ENCODE measurements at places on chromosomes 16 and 17. TPM values are rescaled to one million over a fixed set of nuclear protein-coding genes. Genes with fewer than 3 reads are reported as not detected.

DNA sequence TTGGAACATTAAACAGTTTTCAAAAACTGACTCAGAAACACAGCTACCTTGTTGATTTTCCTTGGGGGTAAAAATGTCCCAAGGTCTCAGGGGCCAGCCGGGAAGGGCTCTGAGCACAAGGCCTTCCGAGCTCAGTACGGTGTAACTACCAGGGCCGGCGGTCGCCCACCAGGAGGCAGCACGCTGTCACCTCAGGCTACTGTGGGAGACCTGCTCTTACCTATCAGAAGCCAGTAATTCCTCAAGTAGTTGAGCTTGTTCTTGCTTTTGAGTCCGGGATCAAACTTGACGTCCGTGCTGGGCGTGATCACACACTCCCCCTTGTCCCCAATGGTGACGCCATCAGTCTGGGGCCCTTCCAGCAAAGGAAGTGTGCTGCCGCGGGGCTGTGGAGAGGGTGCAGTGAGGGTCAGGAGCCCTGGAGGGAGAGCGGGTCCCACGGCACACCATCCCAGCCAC lies 43.4 kb upstream of the ICAM2 start:
- no peak for DNase-seq

DNA sequence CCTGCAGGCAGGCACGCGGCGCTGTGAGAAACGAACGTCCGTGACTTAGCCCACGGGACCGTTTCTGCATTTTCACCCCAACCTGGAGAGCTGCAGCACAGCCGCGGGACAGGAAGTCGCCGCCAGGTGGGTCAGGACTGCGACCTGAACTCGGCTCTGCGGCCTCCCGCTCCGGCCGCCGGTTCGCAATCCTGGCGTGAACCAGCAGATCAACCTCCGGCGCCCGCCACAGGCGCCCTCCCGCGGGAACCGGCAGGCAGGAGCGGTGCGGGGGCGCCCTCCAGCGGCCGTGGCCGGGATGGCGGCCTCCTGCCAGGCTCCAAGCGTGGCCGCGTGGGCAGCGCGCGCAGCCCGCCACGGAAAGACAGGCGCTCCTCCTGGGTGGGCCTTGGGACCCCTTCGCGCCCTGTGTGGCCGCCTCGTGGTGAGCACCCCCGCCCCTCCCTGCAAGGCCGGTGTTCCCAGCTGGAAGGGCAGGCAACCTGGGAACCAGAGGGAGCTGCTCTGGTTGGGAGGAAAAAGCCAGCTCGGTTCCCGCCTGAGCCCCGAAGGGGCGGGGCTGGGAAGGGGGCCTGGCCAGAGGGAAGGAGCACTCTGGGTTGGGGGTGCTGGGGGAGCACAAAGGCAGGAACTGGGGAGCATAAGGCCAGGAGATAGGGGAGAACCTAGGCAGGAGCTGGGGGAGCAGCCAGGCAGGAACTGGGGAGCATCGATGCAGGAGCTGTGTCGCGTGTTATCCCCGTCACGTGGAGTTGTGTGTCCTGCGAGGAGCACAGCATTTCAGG lies 28.2 kb downstream of the ACTG1 start:
- peak; percentile 87 for DNase-seq

DNA sequence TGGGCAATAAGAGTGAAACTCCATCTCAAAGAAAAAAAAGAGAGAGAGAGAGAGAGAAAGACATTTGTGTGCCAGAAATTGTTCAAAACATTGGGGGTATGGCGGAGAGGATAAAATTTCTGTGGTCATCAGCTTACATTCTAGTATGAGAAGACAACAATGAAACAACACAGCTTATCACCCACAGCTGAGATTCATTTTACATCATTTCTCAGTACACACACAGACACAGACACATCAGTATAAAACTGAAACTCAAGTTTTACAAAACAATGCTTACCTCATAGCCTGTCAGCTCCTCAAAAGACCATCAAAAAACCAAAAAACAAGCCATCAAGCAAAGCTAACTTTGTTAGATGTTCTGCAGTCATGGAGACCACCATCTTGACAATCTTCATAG lies 31.4 kb upstream of the CNEP1R1 start:
- DNase-seq = no peak

- no peak for DNase-seq
Measured at GRCh38 chr16:87823181-87823929, 46.0 kb downstream of the SLC7A5 start.

GRCh38 chr16:1865902-1866690 lies 5.9 kb downstream of the MEIOB start:
- DNase-seq = no peak

DNA sequence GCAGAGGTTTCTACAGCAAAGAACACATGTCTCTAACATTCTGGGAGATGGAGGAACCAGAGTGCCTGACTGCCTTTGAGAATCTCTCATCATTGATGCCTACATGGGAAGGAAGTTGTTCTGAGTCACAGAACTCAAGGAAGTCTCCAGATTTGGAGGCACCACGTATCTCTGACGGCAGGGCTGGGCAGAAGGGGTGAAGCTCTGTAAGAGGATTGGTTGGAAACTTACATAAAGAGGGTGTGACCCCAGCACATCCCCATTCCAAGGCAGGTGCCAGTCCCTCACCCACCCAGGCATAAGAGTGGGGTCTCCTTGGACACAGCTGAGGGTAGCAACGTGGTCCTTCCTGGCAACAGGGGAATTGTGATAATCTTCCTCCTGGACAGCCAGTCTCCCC lies 17.4 kb downstream of the TNFRSF13B start:
- DNase-seq = no peak

DNA sequence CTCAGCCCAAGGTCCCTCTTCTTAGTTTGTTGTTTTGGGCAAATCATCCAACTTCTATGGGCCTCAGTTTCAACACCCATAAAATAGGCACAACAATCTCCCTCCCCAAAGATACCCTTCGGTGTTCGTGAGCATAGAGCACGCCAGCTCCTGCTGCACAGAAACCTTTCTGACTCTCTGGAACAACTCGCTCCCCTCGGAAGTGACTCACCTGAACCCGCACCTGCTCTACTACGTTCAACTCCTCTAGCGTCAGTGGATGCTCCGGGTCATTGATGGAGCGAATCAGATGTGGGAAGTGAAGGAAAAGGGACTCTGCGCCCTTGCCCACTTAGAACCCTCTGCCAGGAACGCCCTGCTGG lies 445 bp downstream of the CIAO2B start:
- no peak for DNase-seq

GRCh38 chr16:19084879-19085278 lies 17.5 kb downstream of the COQ7 start:
- DNase-seq = no peak

DNA sequence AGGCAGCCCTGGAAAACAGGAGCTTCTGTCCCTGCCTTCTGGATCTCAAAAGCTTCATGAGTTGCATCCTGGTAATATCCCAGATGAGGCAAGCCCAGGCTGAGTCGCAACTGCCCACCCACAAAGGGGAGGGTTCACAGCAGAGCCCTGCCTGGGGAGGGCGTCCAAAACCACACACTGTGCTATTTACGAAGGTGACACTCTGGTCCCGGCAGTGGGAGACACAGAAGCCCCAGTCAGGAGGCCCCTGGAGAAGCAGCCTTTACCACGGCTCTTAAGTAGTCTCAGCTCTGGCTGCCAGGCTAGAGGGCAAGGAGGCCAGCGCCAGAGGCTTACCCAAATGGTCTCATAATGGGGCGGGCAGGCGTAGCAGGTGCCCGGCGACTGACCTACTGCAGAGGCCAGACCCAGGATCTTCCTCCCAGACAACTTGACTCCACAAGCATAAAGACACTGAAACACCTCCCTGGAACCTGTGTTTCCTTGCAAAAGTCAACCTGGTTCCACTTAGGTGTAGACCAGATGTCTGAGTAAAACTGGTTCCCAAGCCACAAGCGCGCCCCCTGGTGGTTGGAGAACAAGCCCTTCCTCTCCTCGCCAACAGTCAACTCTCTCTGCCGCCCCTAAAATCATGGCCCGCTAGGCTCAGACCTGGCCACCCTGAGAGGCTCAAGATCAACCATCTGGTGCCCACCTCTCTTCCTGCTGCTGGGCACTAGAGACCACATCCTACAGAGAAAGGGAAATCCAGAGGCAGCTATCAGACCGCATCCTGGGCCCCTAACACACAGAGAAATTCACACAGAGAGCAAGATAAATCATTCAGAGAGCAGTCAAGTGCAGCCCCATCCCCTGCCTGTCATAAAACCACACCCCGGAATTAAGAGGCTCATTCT lies 5.2 kb downstream of the AXIN2 start:
- DNase-seq = peak; percentile 52

- no peak for DNase-seq
Measured at GRCh38 chr16:79282806-79283205, 317.7 kb downstream of the MAF start.

DNA sequence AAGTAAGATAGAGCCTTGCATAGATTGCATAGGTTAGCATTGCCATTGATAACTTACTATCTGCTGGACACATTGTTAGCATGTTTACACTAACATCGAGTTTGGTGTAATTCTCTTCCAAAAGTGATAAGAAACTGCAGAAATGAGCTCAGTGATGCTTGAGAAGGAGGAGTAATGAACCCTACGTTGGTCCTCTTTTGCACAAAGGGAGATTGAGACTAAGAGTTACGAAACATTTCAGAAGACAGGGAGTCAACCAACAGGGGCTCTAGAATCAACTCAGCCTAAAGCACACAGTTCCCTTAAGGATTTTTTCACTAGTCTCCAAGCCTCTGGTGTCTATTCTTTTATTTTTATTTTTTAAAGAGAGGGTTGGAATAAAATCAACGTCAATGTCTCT lies 6.8 kb downstream of the CCL7 start:
- no peak for DNase-seq

- DNase-seq = no peak
Measured at GRCh38 chr17:31144428-31144827, 49.7 kb downstream of the NF1 start.

DNA sequence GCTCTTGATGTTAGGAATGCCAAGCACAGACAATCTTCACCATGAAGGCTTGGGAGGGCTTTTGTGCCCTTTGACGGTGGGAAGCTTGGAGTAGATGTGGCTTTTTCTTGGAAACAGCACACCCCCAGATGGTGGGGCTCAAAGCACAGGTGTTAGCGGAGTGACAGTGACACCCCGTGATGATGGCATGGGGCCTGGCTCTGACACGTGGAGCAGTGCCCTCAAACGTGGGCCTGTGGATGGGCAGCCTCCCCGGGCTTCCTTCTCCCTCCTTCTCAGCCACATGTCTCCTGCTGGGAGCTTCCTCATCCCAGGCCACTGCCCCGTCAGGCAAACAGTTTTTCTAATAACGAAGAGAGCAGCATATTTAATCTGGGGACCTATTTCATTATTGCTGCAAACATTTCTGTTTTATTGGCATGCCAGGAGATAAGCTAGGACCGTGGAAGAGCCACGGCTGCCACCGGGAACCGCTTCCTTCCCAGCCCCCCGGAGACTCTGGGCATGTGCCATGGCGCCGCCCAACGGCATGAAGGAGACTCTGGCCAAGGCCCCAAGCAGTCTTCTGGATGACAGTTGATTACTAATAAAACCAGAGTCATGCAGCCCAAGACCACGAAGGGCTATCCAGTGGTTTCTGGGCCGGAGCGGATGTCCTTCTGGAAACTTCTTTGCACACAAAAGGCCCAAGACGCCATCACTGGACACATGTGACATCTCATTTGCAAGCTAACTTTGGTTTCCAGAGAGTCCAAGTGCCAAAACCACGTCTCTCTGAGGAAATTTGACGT lies 280.3 kb upstream of the FOXF1 start:
- DNase-seq = no peak

- no peak for DNase-seq
Measured at GRCh38 chr17:56886288-56886731, 27.5 kb downstream of the TRIM25 start.

DNA sequence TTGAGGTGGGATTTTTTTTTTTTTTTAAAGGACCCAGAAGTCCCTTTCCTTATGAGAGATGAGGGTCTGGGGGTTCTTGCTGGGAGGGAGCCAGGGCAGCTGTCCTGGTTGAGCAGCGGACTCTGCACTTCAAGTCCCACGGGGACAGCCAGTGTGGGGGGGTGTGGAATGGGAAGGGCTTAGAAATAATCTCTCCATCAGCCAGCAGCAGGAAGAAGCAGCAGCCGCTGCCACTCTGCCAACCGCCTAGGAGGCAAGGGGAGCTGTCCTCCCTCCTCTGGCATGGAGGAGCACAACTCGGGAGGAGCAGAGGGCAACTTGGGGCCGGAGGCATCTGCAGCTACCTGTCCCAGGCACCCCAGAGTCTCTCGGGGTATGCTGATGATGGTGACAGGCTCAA lies at the start of gene KCNG4:
KCNG4 (minus strand) TSS at position 104 of the 400 bp plus-strand sequence. CDS start 2,527 bp downstream, outside the sequence.
- DNase-seq = no peak

GRCh38 chr17:55332296-55333041 lies 67.7 kb downstream of the HLF start:
- DNase-seq = no peak

DNA sequence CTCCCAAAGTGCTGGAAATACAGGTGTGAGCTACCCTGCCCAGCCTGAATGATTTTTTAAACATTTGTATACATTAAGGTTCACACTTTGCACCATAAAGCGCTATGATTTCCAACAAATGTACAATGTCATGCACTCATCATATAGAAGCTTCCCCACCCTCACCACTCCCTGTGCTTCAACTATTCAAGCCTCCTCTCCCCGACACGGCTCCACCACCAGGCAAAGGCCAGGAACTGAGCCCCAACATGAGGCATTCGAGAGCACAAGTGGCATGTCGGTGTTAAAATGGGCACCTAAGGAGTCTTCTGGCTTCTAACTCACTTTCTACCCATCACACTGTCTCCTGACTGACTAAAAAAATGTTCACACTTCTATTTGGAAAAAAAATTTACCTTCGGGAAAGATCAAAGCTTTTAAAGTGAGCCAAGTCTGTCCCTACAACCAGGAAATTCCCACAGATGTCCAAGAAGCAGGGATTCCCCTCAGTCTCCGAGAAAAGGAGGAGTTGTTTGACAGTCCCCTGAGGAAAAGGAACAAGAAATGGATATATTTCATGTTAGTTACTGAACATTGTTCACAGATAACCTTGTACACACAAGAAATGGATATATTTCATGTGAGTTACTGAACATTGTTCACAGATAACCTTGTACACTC lies 37.7 kb downstream of the TMEM204 start:
- DNase-seq = no peak

Gene MEIOC
- total RNA-seq = not detected

Gene CYB5B
- total RNA-seq = 72.8 TPM

Gene SEPTIN1
- 0.86 TPM for total RNA-seq

Gene KRT31
- not detected for total RNA-seq

Gene ANKRD40
- total RNA-seq = 32.1 TPM

Gene GP1BA
- total RNA-seq = not detected

Gene SLC6A2
- total RNA-seq = not detected

Gene CEP295NL
- 0.37 TPM for total RNA-seq

Gene ACSM5
- total RNA-seq = not detected

Gene SMURF2
- total RNA-seq = 44.1 TPM

Gene MTHFSD
- total RNA-seq = 8.2 TPM

Gene TPSB2
- total RNA-seq = not detected

All from G401 (cell line).